ENCODE measurements at places on chromosomes 3 and 15.

DNA sequence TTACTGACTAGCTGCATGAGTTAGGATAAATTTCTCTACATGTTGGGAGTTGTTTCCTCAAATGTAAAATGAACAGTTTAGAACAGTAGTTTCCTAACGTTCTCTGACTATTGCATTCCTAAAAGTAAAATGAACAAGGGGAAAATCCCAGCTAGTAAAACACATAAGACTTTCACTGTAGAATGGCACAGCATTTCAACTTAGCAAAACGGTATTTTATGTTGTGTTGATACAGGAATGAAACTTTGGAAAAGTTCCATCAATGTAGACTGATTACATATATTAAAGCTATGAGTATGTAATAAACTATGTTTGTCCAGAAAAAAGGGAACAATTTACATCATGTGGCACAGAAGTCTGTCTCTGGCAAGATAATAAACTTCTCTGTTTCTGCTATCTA lies 297.4 kb upstream of the EPHA3 start:
- no peak for DNase-seq

DNA sequence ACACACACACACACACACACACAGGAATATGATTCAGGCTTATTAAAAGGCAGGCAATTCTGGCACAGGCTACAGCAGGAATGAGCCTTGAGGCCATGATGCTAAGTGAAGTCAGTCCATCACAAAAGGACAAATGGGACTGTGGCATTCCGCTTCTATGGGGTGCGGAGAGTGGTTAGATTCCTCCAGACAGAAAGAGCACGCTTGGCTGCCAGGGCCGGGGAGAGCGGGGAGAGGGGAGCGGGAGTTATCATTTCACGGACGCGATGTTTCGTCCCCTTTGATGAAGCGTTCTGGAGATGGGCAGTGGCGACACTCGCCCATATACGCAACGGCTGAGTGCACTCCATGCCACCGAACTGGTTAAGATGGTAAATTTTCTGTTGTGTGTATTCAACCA lies 58.5 kb upstream of the FAM174B start:
- DNase-seq: no peak

- DNase-seq: no peak
These were observed 449.8 kb upstream of the TPRG1 start for GRCh38 chr3:188721990-188722389.

GRCh38 chr3:143507735-143508580 lies 340.3 kb downstream of the SLC9A9 start:
- no peak for DNase-seq

All from thoracic aorta (tissue), 2 donors.